NCI-H1930 (cell line): ENCODE measurements at places on chromosomes 16 and 17.

GRCh38 chr17:17412326-17412725 lies 64.5 kb upstream of the MED9 start:
- DNase-seq: no peak

- no peak for DNase-seq
These were observed 44.7 kb upstream of the ICAM2 start for GRCh38 chr17:64065161-64065560.

- DNase-seq: no peak
These were observed 38.2 kb downstream of the KSR1 start for GRCh38 chr17:27494192-27495091.

DNA sequence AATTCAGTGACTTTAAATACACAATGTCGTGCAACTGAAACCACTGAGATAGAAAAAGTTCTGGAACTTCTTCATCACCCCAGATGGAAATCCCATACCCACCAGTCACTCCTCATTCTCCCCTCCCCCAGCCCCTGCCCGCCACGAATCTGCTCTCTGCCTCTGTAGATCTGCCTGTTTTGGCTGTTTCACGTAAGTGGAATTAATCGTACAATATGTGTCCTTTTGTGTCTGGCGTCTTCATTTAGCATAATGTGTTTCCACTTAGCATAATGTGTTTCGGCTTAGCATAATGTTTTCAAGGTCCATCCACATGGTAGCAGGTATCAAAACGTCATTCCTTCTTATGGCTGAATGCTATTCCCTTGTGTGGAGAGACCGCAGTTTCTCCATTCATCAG lies 3.5 kb upstream of the SPPL2C start:
- no peak for DNase-seq

DNA sequence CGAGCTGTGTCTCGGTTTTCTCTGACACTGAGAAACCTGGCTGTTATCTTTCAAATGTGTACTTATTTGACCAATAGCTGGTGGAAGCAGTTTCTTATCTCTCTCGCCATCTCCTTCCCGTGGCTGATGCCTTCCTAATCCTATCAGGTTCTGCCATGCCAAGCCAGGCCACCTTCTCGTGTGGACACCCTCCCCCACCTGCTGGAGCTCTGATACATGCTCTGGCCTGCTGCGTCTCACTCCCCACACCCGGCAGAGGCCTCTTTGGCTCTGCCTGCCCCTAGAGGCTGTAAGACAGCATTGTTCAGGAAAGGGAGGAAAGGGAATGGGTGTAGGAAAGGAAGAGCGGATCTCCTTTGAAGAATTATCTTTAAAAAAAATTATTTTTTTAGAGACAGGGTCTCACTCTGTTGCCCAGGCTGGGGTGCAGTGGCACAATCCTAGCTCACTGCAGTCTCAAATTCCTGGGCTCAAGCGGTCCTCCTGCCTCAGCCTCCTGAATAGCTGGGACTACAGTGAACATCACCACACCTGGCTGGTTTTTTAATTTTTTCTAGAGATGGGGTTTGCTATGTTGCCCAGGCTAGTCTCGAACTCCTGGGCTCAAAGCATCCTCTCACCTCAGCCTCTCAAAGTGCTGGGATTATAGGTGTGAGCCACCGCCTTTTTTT lies 7.5 kb upstream of the ARMC5 start:
- DNase-seq: peak; percentile 61

DNA sequence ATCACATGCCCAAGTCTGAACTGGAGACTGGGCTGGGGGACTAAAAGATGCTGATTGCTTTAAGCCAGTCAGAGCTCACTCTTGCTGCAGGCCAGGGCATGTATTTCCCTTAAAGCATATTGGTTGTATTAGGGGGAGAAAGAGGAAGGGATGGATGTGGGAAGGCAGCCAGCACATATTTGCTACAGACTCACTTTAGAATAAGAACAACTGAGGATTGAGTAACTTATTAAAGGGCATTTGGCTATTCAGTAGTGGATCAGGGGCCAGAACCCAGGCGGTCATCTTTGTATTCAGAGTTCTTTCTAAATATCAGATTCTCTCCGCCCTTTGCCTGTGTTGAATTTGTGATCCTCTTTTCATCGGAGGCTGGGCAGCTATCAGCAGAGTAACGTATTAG lies 231.7 kb downstream of the HAPSTR1 start:
- DNase-seq: no peak

- no peak for DNase-seq
These were observed 3.9 kb downstream of the CTRB2 start for GRCh38 chr16:75203096-75203495.

- DNase-seq: no peak
These were observed 12.7 kb downstream of the SEC14L1 start for GRCh38 chr17:77153472-77153871.

DNA sequence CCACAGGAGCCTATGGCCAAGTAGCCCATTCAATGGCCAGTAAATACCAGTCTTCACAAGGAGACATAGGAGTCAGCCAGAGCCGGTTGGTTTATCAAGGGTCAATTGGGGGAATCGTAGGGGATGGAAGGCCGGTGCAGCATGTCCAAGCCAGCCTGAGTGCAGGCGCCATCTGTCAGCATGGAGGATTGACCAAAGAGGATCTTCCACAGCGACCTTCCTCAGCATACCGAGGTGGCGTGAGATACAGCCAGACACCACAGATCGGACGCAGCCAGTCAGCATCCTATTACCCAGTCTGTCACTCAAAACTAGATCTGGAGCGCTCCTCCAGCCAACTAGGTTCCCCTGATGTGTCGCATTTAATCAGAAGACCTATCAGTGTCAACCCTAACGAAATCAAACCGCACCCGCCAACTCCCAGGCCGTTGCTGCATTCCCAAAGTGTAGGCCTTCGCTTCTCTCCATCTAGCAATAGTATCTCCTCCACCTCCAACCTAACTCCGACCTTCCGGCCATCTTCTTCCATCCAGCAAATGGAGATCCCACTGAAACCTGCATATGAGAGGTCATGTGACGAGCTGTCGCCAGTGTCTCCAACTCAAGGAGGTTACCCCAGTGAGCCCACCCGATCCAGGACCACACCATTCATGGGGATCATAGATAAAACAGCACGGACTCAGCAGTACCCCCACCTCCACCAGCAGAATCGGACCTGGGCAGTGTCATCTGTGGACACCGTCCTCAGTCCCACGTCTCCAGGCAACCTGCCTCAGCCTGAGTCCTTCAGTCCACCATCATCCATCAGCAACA lies 25.0 kb downstream of the CYB561 start:
- no peak for DNase-seq

DNA sequence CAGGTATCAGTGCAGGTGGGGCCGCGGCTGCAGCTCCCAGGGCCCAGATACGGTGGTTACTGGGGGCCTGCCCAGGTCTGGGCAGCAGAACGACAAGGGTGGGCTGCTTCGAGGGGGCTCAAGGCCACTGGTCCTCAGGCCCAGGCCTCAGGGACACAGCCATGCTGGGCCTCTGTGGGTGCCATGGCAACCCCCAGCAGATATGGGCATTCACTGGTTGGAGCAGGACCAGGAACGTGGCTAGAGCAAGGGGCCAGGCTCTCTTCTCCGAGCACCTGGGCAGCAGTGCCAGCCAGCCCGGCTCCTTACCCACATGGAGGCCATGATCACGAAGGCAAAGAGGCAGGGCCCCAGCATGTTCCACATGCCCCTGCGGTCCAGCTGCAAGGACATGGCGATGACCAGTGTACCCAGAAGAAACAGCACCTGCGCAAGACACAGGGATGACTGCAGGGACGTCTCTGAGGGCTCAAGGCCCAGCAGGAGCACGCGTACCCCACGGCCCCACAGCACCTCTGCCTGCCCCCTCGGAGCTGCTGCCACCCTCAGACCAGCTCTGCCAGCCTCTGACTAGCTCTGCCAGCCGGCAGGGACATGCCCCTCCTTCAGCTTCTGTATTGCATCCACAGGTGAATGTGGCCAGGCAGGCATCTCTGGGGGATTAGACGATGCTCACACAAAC lies 2.1 kb upstream of the MRPL28 start:
- DNase-seq: no peak

GRCh38 chr16:1182316-1182671 lies 29.4 kb downstream of the CACNA1H start:
- no peak for DNase-seq

GRCh38 chr17:48751172-48751571 lies 22.6 kb upstream of the HOXB13 start:
- DNase-seq: no peak

GRCh38 chr17:68424861-68425260 lies 32.4 kb downstream of the WIPI1 start:
- no peak for DNase-seq

- DNase-seq: no peak
These were observed 53.4 kb downstream of the ABCC12 start for GRCh38 chr16:48102083-48103008.

DNA sequence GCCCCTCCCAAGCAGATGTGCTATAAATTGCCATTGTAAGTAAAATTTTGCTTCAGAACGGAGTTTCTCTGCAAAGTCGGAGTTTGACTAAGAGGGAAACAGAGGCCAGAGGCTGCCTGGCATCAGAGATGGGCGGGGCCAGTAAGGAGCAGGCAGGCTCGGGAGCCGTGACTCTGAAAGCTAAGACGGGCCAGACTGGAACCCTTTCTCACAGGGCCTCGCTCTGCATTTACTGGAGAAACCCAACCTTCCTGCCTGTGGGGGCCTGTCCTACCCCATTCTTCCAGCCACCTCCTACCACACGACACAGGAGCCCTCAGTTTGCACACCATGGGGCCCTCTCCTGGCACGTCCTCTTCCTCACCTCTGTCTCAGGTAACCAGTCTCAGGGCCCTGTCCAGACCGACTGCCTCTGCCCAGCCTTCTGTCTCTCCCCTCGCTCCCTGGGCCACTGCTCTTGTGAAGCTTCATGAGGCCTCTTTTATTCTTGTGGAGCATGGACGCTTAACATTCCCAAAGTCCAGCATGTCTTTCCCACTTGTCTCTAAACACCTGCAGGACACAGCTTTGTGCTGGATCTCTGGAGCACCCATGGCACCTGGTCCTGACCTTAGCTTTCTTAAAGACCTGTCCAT lies 48.4 kb upstream of the ACSF3 start:
- DNase-seq: no peak

- no peak for DNase-seq
These were observed 21.5 kb upstream of the CA4 start for GRCh38 chr17:60128171-60128859.

DNA sequence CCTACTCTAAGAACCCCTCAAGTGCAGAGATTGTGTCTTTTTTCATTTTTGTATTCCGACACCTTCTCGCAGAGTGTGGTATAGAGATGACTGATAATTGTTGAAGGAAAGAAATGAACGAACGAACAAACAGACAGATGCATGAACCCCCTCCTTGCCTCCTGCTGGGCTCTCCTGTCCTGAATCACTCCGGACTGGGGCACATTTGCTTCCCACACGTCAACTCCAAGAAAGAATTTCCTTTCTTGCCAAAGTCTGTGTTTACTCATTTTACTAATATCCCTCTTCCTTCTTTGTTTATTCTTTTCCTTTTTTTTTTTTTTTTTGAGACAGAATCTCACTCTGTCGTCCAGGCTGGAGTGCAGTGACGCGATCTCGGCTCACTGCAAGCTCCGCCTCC lies 37.5 kb upstream of the BHLHA9 start:
- DNase-seq: no peak

DNA sequence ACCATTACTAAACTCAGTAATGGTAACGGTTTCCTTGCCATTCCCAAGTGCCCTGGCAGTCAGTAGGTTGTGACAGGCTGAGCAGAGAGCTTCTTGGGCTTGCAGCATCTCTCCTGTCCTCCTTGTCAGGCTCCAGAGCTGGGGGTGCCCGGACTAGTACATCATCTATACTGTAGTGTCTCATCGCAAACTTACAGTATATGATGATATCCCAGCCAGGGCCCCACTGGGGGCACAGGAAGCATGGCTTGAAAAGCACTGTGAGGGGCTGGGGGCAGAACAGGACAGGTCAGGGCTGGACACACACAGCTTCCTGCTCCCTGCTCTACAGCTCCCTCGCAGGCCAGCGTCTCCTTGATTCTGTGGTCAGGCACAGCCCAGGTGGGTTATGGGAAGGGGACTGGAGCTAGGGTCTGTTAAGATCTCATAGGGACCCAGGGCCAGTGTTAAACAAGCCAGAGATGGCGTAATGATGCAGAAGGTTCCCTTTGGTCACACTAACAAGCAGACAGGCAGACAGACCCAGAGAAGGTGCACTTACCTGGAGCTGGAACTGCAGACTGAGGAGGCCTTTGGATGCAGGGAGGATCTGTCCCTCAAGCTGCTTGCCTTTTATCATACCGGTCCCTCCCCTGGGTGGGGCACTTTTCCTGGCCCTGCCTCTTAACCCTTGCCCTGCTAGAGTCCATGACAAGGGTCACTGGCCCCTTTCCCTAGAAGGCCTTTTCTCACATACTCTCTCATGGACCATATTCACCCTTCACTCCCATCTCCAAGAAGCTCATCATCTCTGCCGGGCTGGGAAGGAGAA lies 6.8 kb downstream of the ERAL1 start:
- DNase-seq: no peak

DNA sequence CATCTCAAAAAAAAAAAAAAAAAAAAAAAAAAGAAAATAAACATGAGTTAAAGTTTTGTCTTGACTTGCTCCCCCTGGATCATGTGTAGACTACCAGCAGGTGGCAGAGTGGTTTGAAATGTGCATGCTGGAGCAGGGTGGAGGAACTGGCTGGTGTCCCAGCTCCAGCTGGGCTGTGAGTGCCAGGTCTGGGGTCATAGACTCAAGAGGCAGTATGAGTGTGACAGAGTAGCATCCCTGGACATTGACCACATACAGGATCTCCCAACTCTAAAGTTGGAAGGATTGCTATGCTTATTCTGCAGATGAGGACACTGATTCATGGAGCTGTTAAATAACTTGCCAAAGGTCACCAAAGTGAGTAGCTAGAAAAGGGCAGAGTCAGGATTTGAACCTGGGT lies 198.0 kb upstream of the MPHOSPH6 start:
- no peak for DNase-seq

DNA sequence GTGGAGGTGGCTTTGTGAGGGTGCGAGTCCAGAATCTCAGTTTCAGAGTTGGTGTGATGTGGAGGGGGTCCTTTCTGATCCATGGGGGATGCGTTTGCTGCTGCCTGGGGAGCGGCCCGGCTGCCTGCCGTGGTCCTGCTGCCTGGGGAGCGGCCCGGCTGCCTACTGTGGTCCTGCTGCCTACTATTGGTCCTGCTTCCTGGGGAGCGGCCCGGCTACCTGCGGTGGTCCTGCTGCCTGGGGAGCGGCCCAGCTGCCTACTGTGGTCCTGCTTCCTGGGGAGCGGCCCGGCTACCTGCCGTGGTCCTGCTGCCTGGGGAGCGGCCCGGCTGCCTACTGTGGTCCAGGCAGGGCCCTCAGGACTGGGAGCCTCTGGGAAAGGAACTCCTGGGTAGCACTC lies 61.5 kb upstream of the ZNF750 start:
- no peak for DNase-seq

- DNase-seq: no peak
These were observed 3.6 kb downstream of the HSF5 start for GRCh38 chr17:58484600-58484999.

GRCh38 chr17:68102318-68102758 lies 66.8 kb downstream of the KPNA2 start:
- no peak for DNase-seq

DNA sequence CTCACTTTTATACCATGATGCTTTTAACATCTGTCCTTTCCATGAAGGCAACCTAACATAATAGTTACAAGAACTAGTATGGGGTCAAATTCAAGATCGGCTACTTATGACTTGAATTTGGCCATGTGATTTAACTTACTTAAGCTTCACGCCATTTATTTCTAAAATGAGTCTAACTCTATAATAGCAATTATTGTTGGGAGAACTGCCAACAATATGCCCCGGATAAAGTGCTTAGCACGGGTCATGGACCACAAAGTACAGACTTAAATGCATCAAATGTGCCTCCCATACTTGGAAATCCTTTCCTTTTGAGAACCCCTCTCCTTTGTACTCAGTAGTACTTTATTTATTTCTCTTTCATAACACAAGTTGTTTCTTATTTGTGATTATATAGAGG lies 1603.6 kb upstream of the GOT2 start:
- DNase-seq: no peak

GRCh38 chr16:16126896-16127295 lies 96.4 kb downstream of the ABCC6 start:
- no peak for DNase-seq
